ACHN (cell line): ENCODE measurements at places on chromosomes 6 and 20.

- DNase-seq = no peak
Measured at GRCh38 chr20:42639140-42639539, 550.6 kb downstream of the PTPRT start.

DNA sequence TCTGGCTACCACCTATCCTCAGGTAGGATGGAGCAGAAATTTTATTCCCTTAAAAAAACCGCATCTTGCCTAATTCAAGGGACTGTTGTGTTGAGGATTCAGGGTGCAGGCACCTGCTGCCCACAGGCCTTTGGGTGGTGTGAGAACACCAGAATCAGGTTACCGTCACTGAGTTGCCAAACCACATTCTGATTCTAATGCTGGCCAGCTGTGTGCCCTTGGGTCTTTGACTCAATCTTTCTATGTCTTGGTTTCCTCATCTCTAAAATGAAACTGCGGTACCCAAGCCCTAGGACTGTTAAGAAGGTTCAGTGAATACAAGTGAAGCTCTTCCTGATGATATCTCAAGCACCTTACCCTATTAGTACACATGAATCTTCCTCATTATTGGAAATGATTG is 827.3 kb downstream of the DHX35 start:
- no peak for DNase-seq

DNA sequence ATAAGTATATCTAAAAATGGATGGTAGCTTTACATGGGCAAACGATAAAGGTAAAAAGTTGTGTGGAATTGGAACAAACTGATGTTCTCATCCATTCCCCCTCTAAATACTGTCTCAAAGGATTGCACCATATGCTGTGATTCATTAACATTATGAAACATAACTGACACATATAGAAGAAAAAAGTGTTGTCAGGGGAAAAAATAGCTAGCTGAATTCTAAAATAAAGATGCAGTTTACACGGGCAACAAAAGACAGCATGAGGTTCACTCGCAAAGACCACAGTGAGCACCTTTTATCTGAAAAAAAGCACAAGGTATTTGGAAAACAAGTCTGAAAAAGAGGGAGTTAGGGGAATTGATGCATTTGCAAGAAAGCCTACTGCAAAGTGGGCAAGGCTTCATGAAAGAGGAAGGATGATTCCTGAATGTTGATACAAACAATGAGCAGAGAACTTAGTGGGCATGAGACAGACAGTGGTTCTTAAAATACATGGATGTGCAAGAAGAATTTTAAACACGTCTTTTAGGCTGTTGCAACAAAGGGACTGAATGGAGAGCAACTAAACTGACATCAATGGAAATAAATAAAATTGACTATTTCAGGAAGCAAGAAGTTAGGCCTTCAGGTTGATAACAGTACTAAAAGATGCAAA is 280.9 kb downstream of the KIF16B start:
- no peak for DNase-seq

DNA sequence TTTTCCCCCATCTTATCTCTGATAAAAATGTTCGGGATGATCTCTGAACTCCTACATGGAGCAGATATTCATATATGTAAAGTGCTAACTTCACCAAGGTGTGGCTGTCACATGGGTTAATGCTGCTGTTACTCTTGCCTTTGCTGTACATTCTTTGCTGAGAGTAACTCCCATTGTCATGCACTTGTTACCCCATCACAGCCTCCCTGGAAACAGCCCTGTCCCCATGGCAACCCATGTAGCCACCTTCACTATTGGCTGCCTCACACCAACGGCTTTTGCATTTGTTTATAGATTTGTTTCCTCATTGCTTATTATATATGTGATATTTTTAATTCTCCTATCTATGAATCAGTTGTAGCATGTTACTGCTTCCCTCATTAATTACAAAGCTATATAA is 17.3 kb upstream of the IBTK start:
- no peak for DNase-seq

DNA sequence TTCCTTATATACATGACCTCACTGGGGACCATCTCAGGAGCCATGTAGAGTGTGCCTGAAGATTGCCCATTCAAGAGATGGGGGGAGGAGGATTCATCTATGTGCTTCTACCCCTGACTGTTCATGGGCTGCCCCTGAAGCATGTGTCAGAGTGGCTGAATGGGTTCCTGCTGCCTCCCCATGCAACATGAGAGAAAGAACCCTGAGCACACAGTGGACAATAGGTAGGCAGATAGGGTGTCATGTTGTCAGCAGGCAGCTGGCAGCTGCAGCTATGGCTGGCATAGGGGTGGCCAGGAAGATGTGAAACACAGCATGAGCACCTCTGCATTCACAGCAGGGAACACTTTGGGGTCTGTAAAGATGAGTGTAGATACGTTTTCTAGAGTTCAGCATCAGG is 208.4 kb upstream of the CNR1 start:
- no peak for DNase-seq

- no peak for DNase-seq
Measured at GRCh38 chr20:17618673-17619013, 48.8 kb downstream of the DSTN start.

GRCh38 chr20:3208786-3209256 is 477 bp upstream of the ITPA start:
- no peak for DNase-seq

GRCh38 chr20:11686820-11687543 is 230.7 kb upstream of the BTBD3 start:
- DNase-seq = peak; percentile 16

GRCh38 chr6:43671801-43672690 is 15.5 kb downstream of the MRPS18A start:
- no peak for DNase-seq

- no peak for DNase-seq
Measured at GRCh38 chr6:51678905-51679620, 408.4 kb downstream of the PKHD1 start.
